Placental pericyte (primary cell): ENCODE measurements at places on chromosomes 13 and 19. TPM values are rescaled to one million over a fixed set of nuclear protein-coding genes. Genes with fewer than 3 reads are reported as not detected.

Gene BRSK1
- 1.7 and 3.5 TPM in 2 replicates for total RNA-seq

Gene TEX101
- total RNA-seq, result not detected in 2 replicates

Gene OR4F17
- total RNA-seq, result not detected in 2 replicates

Gene SEMA6B
- 0.43 and 1.3 TPM in 2 replicates for total RNA-seq

Gene MUC16
- under 0.01 TPM in 1 of 2 replicates, not detected in the other for total RNA-seq

Gene SYNE4
- 0.14 TPM in 1 of 2 replicates, not detected in the other for total RNA-seq

Gene TMEM190
- not detected in 2 replicates for total RNA-seq

Gene IRGC
- not detected in 2 replicates for total RNA-seq

Gene CLEC17A
- total RNA-seq, result 0.14 TPM in 1 of 2 replicates, not detected in the other

Gene NTF4
- total RNA-seq, result not detected in 2 replicates

Gene PCCA
- total RNA-seq, result 18.4 and 19.9 TPM in 2 replicates

Gene UBE2L5
- total RNA-seq, result not detected in 2 replicates

Gene IQCN
- 0.57 and 1.1 TPM in 2 replicates for total RNA-seq

Gene IZUMO2
- not detected in 2 replicates for total RNA-seq

Gene DMKN
- total RNA-seq, result 0.14 and 0.22 TPM in 2 replicates

Gene PABPC3
- under 0.01 TPM in 1 of 2 replicates, not detected in the other for total RNA-seq

Gene ILF3
- total RNA-seq, result 95.6 and 192 TPM in 2 replicates

Gene TSHZ3
- 22.8 and 32.2 TPM in 2 replicates for total RNA-seq

Gene SLC7A10
- not detected in 2 replicates for total RNA-seq

Gene COL4A1
- 531 and 1,114 TPM in 2 replicates for total RNA-seq

Gene GJB6
- total RNA-seq, result not detected in 2 replicates

Gene OVOL3
- not detected in 2 replicates for total RNA-seq

Gene CPT1C
- 4.4 and 11.7 TPM in 2 replicates for total RNA-seq

Gene PSG5
- total RNA-seq, result 0.66 and 5.3 TPM in 2 replicates

Gene PEG3
- total RNA-seq, result 0.14 and 0.44 TPM in 2 replicates

Gene TUBA3C
- total RNA-seq, result not detected in 2 replicates

Gene TNFSF9
- 0.29 TPM in 1 of 2 replicates, not detected in the other for total RNA-seq

Gene MBD3L1
- not detected in 2 replicates for total RNA-seq

Gene PBX4
- total RNA-seq, result 0.22 TPM in 1 of 2 replicates, not detected in the other

Gene HCN2
- 1.0 and 1.8 TPM in 2 replicates for total RNA-seq

Gene CYP2A7
- total RNA-seq, result not detected in 2 replicates
